ENCODE measurements at places on chromosomes 3 and 15.

DNA sequence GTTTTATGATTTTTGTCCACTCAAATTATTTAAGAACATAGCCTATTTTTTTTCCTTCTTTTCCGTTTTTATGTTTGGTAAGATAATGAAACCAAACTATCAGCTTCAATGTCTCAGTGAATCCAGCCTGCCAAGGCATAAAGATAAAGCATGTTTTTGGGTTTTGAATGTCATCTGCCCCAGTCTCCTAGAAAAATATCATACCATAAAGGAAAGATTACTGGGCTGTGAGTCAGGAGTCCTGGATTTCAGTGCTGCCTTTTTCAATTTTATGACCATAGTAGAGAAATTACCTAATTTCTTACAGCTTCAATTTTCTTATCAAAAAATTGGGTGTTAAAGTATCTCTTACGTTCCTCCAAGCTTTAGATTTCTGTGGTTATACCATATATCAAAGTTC, 87.5 kb downstream of the GAP43 start:
- DNase-seq: no peak

GRCh38 chr15:86197770-86198169, 118.1 kb downstream of the AGBL1 start:
- no peak for DNase-seq

GRCh38 chr3:45986303-45986982, 9.2 kb downstream of the FYCO1 start:
- DNase-seq: no peak

DNA sequence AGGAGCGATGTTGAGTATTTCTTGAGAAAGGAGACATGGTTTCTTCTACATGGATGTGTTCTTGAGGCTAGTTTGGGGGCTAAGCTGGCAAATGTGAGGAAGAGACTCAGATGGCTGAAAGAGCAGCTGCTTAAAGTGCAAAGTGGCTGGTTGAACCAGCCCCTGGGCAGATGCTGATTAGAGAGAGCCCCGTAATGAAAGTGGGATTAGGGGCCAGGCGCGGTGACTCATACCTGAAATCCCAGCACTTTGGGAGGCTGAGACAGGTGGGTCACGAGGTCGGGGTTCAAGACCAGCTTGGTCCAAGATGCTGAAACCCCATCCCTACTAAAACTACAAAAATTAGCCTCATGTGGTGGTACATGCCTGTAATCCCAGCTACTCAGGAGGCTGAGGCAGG, 75.0 kb upstream of the GCNT3 start:
- no peak for DNase-seq

GRCh38 chr3:101998256-101998926, 149.1 kb downstream of the NFKBIZ start:
- DNase-seq: no peak

- DNase-seq: no peak
Observed at GRCh38 chr15:85618956-85619491, 175.7 kb downstream of the KLHL25 start.

GRCh38 chr3:193187070-193187722, 53.8 kb upstream of the PLAAT1 start:
- no peak for DNase-seq

DNA sequence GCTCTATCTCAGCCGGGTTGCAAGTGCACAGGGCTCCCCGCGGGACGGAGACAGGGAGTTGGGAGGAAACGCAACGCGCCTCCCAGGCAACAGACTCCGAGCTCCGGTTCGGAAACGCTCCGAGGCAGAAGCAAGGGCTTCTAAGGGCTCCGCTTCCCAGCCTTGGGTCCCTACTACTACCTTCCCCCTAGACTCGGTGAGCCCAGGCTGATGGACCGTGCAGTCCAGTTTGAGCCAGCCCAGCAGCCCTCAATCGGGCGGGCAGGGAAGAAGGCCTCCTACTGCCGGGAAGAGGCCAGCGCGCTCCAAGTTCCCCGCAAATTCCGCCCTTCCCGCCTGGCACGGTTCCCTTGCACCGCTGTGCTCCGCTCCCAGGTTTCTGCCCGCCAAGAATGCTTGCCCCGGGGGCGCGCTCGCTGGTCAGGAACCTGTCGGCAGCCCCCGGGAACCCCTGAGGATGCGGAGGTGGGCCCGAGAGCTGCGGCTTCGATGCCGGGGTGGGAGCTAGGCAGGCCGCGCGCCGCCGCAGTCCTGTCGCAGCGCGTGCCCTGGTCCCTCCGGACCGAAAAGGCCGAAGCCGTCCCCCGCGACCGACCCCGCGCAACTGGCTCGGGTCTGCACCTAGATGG, 728 bp downstream of the TRANK1 start:
- no peak for DNase-seq

GRCh38 chr3:48894516-48894915, 4.2 kb downstream of the SLC25A20 start:
- DNase-seq: no peak

- no peak for DNase-seq
Observed at GRCh38 chr3:196431181-196432136, 768 bp downstream of the UBXN7 start.

DNA sequence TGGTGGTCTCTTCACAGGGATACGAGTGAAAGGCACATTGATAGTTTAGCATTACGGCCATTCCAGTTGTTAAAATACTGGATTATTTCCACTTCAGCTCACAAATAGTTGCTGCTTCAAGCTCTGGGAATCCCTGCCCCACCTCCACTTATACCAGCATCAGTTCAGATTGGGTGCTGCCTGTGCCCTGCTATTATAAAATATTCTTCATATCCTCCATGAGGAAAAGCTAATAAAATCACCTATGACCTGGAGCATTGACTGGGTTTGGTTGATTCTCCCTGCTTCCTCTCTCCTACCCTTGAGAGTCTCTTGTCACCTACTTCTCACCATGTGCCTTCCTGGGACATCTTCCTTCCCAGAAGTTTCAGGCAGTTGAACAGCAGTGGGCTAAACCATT, 529.0 kb downstream of the MCTP2 start:
- no peak for DNase-seq

DNA sequence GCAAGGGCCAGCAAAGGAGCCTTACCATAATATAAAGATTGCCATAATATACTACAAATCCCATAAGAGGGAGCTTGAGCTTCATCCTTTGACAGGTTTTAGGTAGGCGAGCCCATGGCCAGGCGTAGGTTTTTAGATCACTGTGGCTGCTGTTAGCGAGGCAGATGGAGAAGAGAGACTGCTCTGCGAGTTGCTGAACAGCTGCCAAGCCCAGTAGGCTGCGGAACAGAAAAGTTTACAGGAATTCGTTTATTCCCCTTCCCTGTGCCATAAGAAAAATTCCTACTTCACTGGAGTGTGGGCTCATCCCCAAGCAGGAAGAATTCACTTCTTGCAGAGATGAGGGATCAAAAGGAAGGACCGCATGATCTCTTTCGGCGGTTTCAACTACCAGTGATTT, 30.5 kb downstream of the TMED3 start:
- DNase-seq: no peak

GRCh38 chr15:66774001-66774814, 72.2 kb downstream of the SMAD6 start:
- DNase-seq: no peak

DNA sequence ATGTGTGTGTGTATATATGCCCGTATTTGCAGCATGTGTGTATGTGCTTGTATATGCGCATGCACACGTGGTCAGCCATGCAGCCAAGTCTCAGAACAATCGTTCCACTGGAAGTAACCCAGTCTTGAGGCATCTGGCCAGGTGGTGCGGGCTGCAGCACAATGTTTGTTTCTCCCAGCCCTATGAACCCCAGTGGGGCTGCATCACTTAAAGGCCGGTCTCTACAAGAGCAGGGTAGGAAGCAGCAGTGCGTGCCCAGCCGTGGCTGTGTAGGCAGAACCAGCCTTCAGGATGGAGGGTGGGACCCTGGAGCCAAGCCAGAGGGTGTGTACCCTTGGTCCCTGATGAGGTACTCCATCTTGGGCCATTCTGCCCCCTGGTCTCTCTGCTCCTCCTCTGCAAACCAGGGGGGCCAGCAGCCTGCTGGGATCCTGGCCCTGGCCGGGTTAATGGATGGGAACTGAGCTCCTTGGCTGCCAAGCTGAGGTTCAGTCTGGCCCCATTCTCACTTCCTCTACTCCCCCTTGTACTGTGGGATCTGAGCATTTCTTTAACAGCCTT, 11.8 kb downstream of the KLF13 start:
- no peak for DNase-seq

DNA sequence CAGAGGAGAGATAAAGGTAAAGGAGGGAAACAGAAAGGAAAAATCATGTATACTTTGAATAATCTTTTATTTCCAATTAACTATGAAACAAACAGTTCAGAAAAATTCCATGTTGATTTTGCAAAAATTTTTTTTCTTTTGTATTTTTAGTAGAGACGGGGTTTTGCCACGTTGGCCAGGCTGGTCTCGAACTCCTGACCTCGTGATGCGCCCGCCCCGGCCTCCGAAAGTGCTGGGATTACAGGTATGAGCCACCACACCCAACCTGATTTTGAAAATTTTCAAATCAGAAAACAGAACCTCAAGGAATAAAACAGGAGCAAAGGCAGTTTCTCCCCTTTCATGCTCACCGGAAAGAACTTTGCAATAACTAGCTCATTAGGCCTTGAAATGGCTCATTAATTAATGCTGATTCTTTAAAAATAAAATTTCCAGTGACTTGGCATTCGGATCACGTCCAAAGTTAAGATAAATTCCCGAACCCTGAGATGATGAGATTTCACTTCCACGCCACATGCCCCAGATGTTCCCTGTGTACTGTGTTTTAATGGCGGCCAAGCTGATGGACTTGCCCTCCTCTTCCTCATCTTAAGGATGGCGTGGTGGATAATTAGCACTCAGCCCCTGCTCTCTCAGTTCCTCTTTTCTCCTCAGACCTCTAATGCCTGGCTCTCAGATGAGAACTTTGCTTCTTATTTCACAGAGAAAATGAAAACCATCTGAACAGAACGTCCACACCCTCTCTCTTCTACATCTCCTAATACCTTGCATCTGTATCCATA, 10.8 kb downstream of the BCL2L10 start:
- no peak for DNase-seq

GRCh38 chr15:65653801-65654521, 32.2 kb downstream of the SLC24A1 start:
- no peak for DNase-seq

DNA sequence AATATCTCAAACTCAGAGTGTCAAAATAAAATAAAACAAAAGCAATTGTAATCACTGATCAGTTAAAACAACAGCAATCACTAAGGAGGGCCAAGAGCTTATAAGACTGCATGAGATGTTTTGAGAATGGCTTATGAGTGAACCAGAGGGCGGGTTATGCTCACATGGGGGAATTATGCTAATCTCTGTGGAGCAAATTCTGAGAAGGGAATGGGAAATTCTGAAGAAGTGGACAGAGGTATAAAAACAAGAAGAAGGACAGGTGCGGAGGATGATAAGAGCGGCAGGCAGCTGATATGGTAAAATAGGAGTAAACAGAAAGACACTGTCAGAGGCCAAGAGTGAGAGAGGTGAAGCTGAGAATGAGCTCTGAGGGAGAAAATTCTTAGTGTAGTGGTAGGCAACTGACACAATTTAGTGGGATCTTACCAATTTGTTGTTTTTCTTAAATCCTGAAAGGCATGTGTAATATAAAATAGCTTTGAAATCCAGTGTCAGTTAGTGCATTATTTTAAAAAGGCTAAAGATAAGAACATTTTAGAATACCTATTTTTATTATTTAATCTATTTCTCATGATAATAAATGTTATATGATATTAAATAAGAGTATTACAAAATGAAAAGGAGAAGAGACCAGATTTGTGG, 133.8 kb downstream of the SPATA16 start:
- DNase-seq: peak; percentile 40

All from CMK (cell line).